ENCODE measurements at places on chromosomes 5 and 9. TPM values are rescaled to one million over a fixed set of nuclear protein-coding genes. Genes with fewer than 3 reads are reported as not detected.

DNA sequence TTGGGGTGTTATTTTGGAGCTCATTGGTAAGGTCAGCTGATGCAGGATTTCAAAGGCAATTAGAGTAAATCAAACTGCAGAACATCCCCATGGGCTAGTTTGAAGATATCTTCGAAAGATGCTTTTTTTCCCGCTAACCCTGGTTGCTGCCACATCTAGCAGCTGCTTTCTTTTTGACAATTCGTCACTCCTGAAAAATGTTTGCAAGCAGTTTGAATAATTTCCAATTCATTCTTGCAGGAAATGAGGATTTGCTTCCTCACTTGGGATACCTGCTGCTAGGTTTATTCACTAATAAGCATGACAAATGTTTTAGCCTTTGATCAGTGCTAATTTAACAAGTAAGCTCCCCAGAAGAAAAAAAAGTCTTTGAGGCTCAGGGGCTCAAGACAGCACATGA, 649.6 kb upstream of the RORB start:
- no peak for DNase-seq

DNA sequence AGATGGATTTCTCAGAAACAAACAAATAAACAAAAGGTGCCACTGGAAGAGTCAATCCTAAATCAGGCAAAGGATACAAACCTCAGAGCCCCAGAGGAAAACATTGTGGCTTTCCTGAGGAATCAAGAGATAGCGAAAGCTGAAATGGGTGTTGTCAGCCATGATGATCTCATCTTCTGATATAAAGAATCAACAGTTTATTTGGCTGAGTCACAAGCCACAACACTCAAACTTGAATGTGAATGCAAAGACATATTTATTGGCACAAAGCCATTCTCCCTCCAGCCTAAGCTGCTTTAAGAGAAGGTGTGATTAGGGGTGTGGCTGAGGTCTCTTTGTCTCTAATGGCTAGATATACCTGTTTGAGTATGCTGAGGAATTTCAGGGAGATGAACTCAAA, 73.3 kb upstream of the NREP start:
- DNase-seq: peak; percentile 53

DNA sequence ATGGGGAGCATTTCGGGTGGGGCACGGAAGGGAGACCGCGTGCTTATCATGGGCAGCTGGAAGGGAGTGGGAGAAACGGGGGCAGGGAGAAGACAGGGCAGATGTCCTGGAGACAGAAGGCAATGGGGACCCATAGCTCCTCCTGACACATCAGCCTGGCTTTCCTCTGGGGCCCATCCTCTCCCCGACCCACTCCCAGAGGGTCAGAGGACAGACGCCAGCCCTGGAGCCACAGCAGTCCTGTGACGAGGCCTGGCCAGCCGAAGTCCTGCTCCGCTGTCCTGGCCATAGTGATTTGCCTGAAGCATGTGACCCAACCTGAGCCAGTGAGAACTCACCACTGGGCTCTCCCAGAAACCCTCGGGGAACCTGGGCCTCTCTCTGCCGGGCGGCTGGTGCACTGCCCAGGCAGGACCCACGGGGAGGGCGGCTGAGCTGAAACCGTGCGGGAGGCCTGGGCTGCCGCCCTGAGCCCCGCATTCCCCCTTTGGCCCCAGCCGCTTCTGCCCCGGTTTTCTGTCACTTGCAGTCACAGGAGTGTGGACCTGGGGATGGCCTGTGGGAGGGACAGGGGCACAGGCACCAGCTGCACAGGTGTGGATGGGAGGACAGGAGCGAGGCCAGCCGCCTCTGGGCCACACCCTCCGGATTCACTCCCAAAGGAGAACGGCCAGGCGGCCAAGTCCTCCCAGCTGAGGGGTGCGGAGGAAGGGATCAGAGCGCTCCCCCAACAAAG, 19.8 kb downstream of the ADAMTS2 start:
- DNase-seq: no peak

DNA sequence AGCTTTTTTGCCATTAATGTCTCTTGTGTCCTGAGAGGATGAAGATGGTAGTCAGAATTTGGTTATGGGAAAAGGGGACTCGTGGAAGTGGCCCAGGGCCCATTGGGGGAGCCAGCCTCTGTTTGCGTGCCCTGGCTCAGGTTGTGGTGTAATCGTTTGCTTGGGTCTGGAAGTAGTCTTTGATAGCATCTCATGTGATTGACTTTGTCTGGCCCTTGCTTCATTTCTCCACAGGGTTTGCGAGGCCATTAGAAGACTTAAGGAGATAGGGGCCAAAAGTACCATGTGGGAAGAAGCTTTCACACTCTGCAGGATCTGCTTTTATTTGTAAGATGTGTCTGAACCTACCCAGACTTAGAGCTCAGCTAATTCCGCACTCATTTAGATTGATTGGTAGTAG, 114.5 kb downstream of the FGF1 start:
- no peak for DNase-seq

- no peak for DNase-seq
Measured at GRCh38 chr9:9961934-9962333, 650.9 kb downstream of the PTPRD start.

- peak; percentile 56 for DNase-seq
Measured at GRCh38 chr5:169268019-169268418, 32.9 kb downstream of the SLIT3 start.

- DNase-seq: no peak
Measured at GRCh38 chr5:25905646-25906045, 1132.7 kb downstream of the CDH9 start.

- no peak for DNase-seq
Measured at GRCh38 chr5:59346982-59347381, 546.5 kb downstream of the PDE4D start.

GRCh38 chr9:17653947-17654465, 75.1 kb downstream of the SH3GL2 start:
- no peak for DNase-seq

Gene SLC25A2
- total RNA-seq: 0.72 TPM

Gene ENTPD8
- not detected for total RNA-seq
